ENCODE measurements at places on chromosomes 6 and 20.

DNA sequence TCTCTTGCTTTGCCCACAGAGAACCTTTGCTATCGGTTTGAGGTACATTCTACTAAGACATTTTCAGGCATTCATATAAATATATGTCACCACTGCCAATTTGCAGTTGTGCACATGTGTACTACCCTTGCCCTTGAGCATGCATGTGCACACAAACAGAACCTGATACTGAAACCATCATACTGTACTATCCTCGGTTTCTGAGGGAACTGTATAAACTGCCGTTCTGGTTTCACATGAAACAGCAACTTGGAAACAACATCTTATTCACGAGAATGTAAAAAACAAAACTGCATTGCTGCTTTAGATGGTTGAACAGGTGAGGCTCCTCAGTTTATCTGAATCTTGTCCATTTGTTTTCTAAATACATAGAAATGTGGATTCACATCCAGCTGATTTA is 151.2 kb upstream of the TMEM170B start:
- peak; percentile 21 for DNase-seq

- DNase-seq = no peak
These were observed 408.4 kb upstream of the JARID2 start for GRCh38 chr6:14837435-14837834.

GRCh38 chr20:15799871-15800270 is 773.4 kb downstream of the KIF16B start:
- DNase-seq = no peak

- no peak for DNase-seq
These were observed 203.2 kb upstream of the SGK1 start for GRCh38 chr6:134521116-134521501.

GRCh38 chr6:125639466-125640020 is 109.9 kb upstream of the HEY2 start:
- DNase-seq = no peak

DNA sequence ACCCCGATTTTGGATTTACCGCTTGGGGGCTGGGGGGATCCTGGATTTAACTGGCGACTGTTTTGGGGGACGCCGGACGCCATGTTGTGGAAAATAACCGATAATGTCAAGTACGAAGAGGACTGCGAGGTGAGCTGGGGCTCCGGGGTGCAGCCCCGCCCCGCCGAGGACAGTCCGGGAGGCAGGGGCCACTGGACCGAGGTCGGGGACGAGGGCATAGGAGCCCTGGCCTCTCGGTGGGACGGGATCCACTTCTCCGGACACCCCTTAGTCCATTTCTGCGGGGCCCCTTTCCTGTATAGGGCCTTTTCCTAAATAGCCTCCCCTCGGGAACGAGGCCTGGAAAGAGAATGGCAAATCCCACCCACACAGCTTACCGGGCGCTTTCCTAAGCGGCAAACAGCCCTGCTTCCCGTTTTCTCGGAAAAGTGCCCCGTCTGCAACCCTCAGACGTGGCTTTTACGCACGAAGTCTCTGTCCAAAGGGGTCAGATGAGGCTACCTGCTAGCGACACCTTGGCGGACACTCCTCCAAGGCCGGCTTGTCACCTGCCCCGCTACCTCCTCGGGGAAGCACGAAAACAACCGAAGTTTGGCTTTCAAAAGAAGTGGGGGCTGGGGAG is 469 bp downstream of the TFAP2C start:
- DNase-seq = no peak

GRCh38 chr20:16001286-16001685 is 572.0 kb downstream of the KIF16B start:
- DNase-seq = no peak

DNA sequence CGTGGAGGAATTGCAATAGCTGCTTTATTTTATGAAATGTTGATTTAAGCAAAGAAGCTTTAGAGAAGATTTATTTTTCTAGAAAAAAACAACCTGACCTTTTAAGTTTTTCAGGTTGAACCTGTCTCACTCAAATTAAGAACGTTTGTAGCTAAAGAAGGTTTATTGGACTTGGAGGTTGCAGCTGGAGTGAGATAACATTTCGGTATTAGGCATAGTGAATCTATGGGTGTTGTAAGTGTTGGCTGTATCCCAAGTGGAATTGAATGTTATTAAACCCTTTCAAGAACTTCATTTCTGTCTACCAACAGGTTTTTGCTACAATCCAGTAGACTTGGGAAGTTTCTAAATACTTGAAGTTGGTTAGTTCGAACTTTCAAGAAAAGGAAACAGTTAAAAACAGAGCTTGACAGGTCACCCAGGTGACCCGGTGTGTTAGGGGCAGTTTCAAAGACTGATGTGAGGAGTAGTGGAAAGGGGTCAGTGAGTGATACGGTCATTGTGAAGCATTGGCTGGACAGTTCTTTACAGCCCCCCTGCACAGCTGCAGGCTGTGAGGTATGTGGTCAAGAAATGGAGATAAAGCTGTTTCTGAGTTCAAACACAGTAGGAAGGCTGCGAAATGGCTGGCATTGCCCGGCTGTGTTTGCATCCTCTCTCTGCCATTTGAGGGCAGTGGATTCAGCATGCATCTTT is 2.4 kb upstream of the TBCC start:
- DNase-seq = no peak

DNA sequence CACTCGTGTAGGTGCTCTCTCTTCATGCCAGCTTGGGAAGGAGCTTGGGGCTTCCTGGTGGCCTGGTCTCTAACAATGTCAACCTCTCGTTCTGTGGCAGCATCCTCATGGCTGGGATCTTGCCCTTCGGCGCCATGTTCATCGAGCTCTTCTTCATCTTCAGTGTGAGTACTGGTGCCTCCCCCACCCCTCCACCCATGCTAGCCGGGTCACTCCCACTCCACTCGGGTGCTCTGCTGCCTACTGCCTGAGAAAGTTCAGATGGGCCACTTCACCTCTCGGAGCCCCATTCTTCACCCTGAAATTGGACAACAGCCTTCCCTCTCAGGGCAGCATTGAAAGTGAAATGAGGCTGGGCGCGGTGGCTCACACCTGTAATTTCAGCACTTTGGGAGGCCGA is 48.8 kb downstream of the TM9SF4 start:
- no peak for DNase-seq

DNA sequence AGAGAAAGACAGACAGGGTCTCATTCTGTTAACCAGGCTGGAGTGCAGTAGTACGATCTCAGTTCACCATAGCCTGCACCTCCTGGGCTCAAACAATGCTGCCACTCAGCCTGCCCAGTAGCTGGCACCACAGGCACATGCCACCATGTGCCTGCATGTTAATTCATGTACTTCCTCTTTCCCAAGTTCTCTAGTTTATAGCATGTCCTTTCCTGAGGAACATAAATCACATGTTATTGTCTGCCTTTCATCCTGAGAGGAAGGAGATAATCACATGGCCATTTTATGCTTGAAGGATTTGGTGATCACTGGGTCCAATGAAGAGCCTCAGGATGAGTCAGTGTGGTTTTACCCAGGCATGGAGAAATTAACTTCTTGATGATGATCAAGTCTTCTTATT is 47.9 kb downstream of the COL11A2 start:
- DNase-seq = no peak

- DNase-seq = no peak
These were observed 230.7 kb upstream of the QKI start for GRCh38 chr6:163183806-163184205.

- DNase-seq = no peak
These were observed 13.2 kb upstream of the SCRT2 start for GRCh38 chr20:688809-689212.

DNA sequence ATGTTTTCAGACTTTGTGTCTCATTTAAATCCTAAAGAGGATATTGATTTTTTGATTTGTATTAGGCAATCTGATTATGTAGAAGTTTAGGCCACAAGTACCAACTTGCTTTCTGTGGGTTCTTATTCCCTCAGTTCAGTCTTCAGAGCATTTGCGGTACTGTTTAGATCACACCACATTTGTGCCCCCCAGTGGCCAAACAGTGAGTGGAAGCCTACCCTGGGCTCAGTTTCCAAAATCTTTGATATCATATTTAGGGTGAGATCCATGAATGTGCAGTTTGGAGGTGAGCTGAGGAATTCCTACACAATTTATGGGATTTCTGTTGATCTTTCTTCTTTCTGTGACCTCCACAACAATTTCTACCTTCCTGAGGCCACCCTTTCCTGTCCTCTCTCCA is 92.3 kb upstream of the FUT9 start:
- no peak for DNase-seq

GRCh38 chr6:149566410-149567193 is 427 bp downstream of the GINM1 start:
- DNase-seq = peak; percentile 67

GRCh38 chr6:158928068-158928467 is 71.9 kb downstream of the RSPH3 start:
- DNase-seq = no peak

DNA sequence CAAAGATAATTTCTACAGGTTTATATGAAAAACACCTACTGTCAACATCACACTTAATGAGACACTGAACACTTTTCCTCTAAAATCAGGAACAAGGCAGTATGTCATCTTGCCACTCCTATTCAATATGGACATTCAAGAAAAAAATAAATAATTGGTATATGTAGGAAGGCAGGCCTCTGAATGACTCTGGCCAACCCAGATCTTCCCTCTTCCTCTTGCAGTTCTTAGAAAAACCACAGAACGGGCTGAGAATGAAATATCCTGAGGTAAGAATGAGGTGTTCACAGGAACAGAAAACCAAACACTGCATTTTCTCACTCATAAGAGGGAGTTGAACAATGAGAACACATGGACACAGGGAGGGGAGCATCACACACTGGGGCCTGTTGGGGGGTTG is 1207.2 kb upstream of the CITED2 start:
- DNase-seq = no peak

DNA sequence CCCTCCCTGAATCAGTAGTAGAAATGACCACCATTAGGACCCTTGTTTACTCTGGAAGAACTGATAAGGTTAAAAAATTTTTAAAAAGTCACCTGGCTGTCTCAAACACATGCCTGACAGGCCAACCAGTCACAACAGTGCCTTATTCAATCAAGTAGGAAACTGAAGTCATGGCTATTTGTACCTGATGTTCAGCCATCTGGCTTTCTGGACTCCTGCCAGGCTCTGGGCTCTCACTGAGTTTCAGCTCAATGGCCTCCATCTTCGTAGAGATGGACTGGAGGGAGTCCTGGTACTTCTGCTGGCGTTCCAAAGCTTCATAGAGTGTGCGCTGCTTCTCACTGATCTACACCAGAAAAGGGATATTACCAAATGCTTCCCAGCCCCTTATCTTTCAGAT is 343.8 kb downstream of the SYNE1 start:
- DNase-seq = no peak

- DNase-seq = no peak
These were observed 151.7 kb downstream of the FRK start for GRCh38 chr6:115908906-115909559.

DNA sequence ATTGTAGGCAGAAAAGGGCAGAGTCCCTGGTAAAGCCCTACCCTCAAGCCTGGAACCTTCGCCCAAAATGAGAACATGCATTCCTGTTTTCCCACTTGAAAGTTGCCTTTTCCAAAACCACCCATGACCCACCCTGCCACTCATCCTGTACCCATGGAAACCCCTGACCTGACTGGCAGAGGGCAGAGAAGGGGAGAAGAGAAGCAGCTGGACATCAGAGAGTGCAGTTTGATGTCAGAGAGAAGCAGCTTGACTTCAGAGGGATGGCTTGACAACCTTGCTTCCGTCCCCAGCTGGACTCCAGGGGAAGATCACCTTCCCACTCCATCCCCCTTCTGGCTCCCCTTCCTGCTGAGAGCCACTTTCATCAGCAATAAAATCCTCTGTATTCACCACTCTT is 123.6 kb upstream of the SHLD1 start:
- no peak for DNase-seq

DNA sequence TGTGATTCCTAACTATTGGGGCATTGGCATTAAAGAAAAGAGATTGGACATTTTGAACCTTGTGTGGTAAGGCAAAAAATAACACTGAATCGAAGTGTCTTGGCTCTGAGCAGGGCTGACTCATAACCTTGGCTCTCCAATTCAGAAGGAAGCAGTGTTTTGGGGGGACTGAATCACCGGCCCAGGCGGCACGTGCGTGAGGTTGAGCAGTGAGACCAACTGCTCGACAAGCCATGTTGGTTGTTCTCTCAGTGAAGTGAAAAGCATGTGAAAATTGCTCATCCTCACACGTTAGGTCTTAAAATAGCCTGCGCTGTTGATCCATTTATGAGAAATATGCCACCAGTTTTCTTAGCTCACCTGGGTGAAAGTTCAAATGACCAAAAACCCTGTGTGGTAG is 137.8 kb upstream of the SPACA1 start:
- no peak for DNase-seq

DNA sequence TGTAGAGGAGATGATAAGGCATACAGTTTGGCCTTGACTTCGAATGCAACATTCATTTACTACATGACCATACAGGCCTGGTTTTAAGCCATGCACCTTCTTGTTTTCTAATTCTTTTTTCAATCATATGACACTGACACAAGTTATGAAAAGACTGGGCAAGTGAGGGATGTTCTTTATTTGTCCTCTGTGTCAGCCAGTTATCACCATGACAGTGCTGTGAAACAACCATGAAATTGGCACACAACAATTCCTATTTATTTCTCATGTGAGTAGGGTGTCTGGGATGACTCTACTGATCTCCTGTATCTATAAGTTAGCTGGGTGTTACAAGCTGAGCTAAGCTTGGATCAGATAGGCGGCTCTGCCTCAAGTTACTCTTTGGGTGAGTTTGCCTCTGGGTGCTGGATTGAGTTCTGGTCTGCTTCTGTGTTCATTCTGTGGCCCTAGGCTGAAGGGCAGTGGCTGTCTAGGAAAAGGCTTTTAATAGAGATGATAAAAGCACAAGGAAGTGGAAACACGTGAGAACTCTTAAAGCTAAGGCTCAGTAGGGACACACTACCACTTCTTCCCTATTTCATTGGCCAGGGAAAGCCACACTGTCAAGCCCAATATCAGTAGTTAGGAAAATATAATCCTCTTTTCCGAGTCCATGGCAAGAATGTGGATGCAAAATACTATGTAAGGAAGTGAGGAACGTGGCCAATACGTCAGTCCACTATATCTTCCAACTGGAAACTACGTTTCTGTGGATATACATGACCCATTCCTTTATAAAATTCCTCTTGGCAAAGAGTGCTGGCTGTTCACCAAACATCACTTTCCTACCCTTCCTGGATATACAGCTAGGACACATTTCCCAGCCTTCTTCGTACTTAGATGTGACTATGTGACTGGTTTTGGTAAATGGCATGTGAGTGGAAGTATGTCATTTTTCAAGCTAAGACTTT is 126.2 kb upstream of the RNF24 start:
- no peak for DNase-seq

DNA sequence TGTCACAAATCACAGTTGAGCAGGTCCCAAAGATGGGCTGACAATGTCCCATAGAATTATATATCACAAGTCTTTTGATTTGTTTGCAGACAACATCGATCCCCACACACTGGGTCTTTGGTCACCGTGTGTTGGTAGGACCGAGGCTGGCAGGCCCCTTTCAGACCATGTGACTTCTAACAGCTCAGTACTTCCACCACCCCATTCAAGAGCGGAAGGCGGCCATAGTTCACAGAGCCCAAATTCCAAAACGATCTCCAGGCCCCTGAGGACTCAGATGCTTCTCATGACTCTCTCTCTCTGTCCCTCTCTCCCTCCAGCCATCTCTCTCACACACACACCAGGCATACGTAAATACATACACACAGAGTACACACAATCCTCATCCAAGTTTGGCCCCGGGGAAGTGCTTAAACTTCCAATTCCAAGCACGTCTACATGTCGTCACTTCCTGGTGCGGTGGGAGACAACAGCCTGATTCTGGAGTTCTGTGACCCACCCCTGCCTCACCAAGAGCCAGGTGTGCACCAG is 155.9 kb upstream of the INSM1 start:
- no peak for DNase-seq

- no peak for DNase-seq
These were observed 6.2 kb downstream of the ELMO2 start for GRCh38 chr20:46400253-46400652.

- peak; percentile 57 for DNase-seq
These were observed 76.6 kb downstream of the SLX4IP start for GRCh38 chr20:10511509-10512251.
